ENCODE measurements at places on chromosomes 16 and 17.

DNA sequence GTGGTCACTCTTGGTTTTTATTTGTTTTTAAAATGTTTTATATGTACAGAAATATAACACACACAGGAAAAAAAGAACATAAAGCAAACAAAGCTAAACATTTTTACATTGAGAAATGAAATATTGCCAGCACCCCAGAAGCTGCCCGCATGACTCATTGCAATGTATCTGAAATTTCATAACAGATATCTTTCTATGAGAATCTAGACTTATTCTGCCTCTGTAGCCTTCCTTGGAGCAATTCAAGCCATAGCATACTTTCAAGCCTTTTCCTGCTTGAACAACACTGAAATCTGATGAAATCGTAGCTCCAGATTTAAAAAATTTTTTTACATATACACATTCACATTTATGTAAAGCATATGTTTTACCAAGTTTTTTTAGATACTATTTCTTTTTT, 86.9 kb downstream of the RBBP6 start:
- DNase-seq: no peak

- peak; percentile 83 for DNase-seq
Measured at GRCh38 chr17:72416905-72417304, 296.1 kb downstream of the SOX9 start.

DNA sequence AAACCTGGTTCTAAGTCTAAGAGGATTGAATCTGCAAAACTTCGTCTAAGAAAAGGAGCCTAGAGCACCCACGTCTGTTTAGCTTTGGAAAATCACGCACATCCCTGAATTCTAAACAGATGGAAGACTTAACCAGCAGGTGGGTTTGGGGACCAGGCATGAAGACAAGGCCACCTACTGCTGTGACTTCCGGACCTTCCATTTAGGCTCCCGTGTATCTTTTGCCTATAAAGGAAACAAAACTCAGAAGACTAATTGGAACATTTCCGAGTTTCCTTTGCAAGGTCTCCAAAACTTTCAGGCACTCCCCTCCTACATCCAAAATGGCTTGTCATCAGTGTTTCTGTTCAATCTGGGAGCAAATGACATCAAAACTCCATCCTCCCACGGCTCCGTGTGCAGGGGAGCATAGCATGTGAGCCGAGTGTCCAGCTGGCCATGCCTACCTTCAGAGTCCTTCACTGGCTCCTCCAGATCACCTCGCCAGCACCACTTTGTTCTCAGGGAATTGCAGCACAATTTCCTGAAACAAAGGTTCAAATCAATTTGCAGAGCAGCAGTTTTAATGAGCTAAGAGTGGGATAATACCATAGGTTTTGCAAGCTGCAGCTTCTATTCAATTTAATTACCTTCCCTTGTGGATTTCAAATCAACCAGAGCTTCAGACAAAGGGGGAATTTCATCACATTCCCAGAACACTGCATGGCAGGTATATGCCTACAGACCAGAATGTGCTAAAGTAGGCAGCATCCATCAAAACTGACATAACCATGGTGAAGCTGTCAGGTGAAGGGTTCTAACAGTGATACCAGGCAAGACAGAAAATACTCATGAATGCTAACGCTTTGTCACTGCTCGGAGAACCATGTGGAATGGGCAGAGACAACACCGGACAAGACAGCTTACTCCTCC, 23.5 kb downstream of the CACNG1 start:
- DNase-seq: peak; percentile 10

- DNase-seq: no peak
Measured at GRCh38 chr16:76125871-76126270, 151.3 kb upstream of the CNTNAP4 start.

DNA sequence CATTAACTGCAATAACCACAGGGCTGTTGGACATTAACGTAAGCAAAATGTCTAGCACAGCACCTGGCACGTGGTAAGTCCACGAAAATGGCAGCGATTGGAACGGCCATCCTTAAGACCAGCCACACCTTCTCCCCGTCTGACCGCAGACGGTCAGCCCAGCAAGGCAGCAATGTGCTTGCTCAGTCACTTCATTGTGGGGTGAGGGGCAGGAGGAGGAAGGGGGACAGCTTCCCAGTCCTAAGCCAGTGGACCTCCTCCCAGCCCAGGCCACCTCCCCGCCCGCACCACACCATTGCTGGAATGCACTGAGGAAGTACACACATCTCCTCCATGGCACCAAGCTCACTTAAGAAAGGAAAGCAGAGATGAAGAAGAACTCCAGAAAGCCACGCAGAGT, 8.6 kb upstream of the MYLK3 start:
- no peak for DNase-seq

DNA sequence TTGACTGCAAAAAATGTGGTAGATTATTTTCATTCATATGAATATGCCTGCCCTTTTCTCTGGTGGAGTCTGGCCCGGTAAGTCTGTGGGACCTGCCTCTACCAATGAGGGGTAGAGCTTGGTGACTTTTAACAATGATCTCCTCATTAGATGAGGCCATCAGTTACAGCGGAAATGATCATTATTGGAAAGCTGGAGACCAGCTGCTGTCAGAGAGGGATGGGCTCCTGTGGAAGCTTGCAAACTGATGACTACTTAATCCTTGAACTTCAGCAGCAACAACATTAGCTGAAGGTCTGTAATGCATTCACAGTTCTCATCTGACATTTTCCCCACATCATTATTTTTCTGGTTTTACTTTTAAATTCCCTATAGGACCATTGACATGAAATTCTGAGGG, 194.1 kb downstream of the CDH13 start:
- peak; percentile 17 for DNase-seq

GRCh38 chr16:67552476-67552875, 9.8 kb upstream of the CTCF start:
- DNase-seq: peak; percentile 62

DNA sequence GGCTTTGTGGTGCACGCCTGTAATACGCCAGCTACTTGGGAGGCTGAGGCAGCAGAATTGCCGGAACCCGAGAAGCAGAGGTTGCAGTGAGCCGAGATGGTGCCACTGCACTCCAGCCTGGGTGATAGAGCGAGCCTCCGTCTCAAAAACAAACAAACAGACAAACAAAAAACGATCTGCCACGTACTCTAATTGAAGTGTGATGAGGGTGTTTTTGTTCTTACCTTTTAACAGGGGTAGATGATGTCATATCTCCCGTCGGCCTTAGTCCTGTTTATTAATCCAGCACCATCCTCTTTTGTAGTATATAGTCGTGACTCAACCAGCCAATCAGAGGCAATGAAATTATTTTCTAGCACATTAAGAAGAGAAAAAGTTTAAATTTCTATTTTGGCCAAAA, 58.5 kb downstream of the IQCK start:
- no peak for DNase-seq

GRCh38 chr17:27965224-27965623, 72.1 kb upstream of the LYRM9 start:
- DNase-seq: no peak

GRCh38 chr16:81637336-81638235, 141.5 kb upstream of the PLCG2 start:
- peak; percentile 14 for DNase-seq

- no peak for DNase-seq
Measured at GRCh38 chr16:14056970-14057369, 14.1 kb upstream of the MRTFB start.

DNA sequence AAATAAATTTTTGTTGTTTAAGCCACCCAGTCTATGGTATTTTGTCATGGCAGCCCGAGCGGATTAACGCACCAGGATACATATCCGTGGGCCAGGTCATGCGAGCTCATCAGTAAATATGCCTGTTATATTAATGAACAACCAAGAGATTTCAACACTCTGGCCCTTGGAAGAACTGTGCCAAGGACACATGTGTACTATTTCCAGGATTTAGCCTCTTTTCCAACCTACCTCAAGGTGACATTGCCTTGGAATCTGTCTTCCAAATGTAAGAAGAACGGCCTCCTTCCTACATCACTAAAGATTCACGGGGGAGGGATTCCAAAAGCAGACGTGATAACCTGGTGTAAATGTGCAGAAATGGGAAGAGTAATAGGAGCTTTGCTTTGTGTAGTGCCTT, 72.8 kb upstream of the DYNLRB2 start:
- no peak for DNase-seq

- DNase-seq: peak; percentile 36
Measured at GRCh38 chr17:41697122-41697962, 8.7 kb downstream of the EIF1 start.

DNA sequence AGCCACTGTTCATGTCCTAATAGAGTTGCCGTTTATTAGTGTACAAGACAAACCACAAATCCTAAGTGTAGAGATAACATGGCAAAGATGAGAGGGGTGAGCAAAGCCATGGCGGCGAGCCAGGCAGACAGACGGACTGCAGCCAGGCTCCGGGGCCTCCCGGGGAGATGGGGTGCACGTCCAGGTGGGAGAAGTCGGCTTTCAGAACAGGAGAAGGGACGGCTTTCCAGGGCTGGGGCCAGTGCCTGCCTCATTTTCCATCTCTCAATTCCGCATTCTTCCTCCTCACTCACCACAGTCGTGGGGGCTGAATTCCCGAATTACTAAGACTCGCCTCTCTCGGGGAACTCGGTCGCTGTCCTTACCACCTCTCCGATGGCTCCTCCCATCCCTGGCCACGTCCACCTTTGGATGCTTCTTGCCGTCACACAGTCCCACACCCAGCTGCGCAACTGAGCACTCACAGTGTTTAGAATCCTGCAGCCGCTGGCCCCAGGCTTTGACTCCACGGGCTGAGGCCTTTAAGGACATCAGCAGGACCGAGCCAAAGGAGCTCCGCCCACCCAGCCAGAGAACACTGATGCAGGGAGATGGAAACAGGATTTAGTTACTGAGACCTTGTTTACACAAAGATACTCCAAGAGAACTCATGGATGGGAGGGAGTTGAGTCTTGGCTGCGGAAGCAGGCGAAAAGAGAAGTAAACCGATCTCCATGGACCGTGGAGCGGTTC, 59.7 kb downstream of the RNF112 start:
- DNase-seq: peak; percentile 96

DNA sequence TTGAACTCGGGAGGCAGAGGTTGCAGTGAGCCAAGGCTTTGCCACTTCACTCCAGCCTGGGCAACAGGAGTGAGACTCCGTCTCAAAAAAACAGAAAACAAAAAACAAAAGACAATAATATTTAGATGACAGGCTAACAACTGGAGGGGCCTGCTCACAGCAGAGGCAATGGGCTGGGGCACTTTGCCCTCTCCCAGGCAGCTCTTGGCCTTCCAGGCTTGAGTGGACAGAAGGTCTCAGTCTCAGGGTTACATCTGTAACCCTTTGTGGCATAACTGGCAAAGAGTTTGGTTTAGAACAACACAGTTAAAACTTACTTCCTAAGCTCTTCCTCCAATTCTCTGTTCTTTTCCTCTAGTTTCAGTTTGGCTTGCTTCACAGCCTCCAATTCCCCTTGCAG, 114.9 kb downstream of the SPAG9 start:
- no peak for DNase-seq

DNA sequence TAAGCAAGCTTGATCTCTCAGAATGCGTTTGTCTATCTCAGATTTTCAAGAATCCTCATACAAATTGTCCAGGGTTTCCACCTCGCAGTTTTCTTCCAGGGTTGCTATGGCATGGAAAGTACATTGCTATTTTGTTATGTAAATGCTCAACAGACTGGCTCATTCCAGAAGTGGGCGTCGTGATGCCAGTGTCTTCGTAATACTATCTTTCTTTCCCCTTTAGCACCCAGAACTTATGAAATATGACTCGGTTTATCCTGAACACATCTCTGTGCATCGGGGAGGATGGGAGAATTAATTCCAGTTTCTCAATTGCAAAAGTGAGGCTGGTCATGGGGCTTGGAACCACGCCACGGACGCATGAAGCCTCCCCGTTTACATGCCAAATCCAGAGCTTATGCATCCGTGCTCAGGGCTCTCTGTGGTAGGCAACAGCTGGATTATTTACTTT, 405.0 kb downstream of the WWOX start:
- DNase-seq: no peak

- DNase-seq: peak; percentile 9
Measured at GRCh38 chr17:60832151-60832585, 154.5 kb downstream of the BCAS3 start.

DNA sequence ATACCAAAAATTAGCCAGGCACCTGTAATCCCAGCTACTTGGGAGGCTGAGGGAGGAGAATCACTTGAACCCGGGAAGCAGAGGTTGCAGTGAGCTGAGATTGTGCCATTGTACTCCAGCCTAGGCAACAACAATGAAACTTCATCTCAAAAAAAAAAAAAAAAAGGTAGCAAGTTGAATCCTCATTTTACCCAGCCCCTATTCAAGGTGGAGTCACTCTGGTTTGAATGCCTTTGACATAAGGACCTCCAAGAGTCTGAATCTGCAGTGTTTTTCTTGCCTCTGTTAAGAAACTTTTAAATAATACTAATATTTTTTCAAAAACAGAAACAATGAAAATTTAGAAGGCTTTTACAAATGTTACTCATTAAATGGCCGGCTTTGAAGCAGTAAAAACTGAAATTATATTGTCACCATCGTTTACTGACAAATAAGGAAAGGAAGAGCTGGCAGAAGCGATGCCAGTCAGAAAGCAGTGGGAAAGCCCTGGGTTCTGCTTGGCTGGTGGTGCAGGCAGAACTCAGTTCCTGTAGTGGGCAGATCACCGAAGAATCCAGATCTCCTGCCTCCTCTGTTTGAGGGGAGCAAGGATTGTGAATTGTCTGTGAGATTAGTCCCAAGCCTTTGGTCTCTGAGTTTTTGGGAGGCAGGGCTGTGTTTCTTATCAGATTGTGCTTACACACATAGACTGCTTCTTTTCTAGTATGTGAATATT, 99.7 kb upstream of the HAS3 start:
- no peak for DNase-seq

DNA sequence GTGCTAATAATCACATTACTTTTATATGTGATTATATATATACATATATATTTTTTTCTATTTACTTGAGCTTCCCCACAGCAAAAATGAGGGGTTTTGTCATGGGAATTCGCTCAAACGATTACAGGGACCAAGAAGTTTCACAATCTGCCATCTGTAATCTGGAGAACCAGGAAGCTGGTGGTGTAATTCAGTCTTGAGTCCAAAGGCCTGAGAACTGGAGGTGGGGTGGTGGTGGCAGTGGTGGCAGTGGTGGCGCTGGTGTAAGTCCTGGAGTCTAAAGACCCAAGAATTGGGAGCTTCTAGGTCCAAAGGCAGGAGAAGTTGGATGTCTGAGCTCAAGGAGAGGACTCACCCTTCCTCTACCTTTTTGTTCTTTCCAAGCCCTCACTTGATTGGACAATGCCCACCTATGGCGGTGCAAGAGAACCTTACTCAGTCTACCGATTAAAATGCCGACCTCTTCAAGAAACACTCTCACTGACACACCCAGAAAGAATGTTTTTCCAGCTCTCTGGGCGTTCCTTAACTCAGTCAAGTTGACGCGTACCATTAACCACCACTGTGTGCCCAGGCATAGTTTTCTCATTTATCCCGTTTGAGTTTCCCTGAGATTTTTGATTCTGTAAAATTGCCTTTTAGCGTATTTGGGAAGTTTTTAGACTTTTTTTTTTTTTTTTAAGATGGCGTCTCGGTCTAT, 31.9 kb downstream of the POLR2A start:
- DNase-seq: no peak

Measured in NCI-H82 (cell line).